ENCODE measurements at places on chromosomes 6 and 20.

GRCh38 chr6:15941168-15941567 lies 187.7 kb upstream of the MYLIP start:
- no peak for DNase-seq

- no peak for DNase-seq
Observed at GRCh38 chr6:63174173-63174572, 37.1 kb upstream of the FKBP1C start.

GRCh38 chr6:45569210-45569945 lies 191.6 kb upstream of the SUPT3H start:
- no peak for DNase-seq

- peak; percentile 56 for DNase-seq
Observed at GRCh38 chr6:46062312-46062711, 46.7 kb upstream of the CLIC5 start.

- no peak for DNase-seq
Observed at GRCh38 chr6:43780293-43780692, 10.3 kb downstream of the VEGFA start.

GRCh38 chr6:16681260-16681873 lies 79.9 kb downstream of the ATXN1 start:
- DNase-seq, result no peak
